ENCODE measurements at places on chromosomes 7 and 10. TPM values are rescaled to one million over a fixed set of nuclear protein-coding genes. Genes with fewer than 3 reads are reported as not detected.
A peak's percentile ranks its signal among the peaks of the same experiment; 100 is the strongest.

DNA sequence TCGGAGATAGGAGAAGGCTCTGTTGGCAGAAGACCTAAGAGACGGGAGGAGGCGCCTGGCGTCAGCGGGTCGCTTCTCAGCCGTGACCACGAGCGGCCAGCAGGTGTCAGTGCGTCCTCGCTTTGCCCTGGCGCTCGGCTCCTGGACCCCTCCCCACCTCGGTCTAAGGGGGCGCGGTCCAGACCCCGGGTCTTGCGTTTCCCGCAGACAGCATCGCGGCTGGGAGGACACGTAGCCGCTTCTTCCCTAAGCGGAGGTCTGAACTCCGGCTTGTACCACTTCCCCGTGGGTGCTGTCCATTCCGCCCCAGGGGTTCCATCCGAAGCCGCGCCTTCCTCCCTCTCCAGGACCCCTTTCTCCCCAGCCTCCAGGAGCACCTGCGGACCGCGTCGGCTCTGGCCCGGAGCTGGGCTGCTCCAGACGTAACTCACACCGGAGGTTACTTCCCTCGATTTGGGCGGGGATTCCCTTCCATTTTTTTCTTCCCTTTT is 593 bp upstream of the ADRA2A start:
- peak; percentile 78 for DNase-seq

GRCh38 chr10:97267671-97268070 is 24.8 kb downstream of the ARHGAP19 start:
- no peak for DNase-seq

GRCh38 chr7:155878250-155878649 is 66.0 kb upstream of the SHH start:
- no peak for DNase-seq

GRCh38 chr10:104899779-104900178 is 258.7 kb downstream of the SORCS3 start:
- DNase-seq: no peak

DNA sequence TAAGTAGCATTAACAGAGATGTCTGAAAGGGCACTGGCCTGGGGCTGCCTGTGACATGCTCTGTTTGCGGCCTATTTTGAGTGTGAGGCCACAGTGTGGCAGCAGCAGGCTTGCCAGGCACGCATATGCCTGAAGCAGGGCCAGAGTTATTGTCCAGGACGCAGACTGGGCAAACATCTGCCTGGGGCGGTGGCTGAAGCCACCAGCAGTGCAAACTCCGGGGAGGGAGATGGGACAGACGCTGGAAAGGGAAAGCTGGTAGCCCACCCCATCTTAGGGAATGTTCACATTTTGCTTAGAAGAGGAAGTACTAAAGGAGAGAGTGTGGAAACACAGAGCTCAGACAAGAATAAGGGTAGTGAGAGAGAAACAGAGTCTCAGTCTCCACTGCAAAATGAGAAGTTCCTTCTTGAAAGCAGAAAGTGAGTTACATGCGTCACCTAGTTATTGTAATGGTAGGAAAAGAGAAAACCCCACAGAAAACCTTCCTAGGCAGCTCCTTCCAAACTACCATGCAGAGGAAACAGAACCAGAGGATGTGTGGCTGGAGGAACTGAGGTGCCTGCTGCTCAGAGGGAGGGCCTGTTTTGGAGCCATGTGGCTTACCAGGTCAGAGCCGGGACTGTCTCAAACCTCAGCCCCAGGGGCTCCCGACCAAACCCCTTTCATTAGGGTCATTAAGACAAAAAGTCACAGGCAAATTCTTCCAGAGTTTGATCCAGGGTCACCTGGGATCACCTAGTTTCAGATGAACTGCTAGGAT is 14.5 kb downstream of the AKR1B1 start:
- DNase-seq: no peak

- DNase-seq: no peak
These were observed 90.9 kb downstream of the DLG5 start for GRCh38 chr10:77835669-77836086.

GRCh38 chr10:34298346-34298818 is 516.7 kb downstream of the PARD3 start:
- DNase-seq: no peak

DNA sequence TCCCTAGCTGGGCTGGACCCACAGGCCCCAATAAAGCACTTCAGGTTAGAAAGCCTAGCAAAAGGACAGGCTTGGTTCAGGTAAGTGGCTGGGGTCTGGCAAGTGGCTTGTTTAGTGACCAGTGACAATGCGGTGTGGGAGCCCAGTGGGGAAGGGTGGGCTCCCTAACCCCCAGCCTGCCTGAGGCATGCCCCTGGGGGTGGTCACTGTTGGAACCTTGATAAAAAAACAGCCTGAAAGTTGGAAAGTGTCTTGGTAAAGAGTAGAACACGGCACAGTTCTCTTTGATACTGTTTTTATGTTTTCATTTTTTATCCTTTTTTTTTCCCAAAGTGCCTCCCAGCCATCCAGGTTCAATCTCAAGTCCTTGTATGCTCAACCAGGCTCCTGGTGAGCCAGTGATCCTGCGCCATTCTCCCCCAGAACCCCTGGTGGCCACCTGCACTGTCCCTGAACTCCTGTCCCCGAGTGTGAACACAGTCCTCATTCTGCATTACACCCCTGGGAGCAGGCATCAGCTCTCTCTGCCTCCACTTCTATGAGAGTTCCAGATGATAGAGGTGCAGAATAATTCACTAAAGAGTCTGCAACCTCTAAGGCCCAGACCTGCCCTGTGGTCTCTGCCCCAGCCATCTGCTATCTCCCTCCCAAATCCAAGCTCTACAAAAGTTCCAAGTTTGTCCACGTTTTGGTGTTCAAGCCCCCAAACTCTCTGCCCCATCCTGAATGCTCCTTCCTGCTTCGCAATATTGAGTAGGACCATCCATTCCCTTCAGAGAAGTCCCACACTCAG is 15.0 kb upstream of the CXCL12 start:
- DNase-seq: no peak

DNA sequence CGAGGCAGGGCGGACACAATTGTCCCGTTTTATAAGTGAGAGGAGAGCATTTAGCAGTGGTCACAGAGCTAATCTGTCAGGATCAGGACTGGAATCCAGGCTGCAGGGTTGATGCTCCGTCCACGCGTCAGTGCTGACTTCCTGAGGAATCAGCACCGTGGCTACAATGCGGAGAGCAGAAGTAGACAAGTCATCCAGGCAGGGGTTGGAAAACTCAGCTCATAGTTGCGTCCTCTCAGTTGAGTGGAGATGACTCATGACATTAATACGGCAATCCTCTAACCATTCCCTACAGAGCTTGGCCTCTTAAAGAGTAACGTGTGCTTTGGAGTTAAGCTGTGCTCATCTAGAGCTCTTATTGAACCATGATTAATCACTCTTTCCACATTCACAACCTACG is 17.1 kb upstream of the HTR5A start:
- no peak for DNase-seq

The CYP2C18 gene
- not detected for total RNA-seq

The CALCR gene
- total RNA-seq: 0.07 TPM

The TET1 gene
- total RNA-seq: 30.0 TPM

The DMBT1 gene
- not detected for total RNA-seq

The ZNF467 gene
- 1.9 TPM for total RNA-seq

The PITRM1 gene
- total RNA-seq: 46.6 TPM

The PLCE1 gene
- 5.7 TPM for total RNA-seq
